ENCODE measurements at places on chromosomes 12 and 14.

DNA sequence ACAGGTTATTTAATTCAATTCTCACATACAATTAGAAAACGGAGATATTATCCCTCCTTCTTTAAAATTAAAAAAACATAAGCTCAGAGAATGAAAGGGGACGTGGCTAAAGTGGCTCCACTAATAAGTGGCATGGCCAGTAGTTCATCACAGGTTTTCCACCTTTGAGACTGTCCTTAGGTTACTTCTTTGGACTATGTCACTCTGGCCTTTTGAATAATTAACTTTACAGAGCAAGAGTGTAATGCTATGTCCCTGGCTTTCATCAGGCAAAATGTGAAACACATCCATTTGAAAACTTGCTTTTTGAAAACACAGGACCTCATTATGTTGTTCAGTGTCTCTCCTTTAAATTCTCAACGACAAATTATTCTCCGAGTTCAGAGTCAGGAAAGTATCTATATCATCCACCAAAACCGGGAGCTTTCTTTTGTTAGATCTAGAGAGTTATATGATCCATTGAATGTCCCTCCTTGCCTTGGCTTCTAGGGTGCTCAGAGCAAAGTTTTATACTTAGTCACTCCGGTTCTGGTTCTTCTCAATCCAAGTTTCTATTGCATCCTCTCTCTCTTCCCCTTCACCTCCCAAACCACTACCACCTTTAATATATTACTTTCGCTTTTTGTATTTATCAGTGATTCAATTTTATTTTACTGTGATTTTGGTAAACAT is 43.0 kb upstream of the BTG1 start:
- DNase-seq = no peak

- no peak for DNase-seq
These were observed 82.0 kb upstream of the SFSWAP start for GRCh38 chr12:131628766-131629448.

DNA sequence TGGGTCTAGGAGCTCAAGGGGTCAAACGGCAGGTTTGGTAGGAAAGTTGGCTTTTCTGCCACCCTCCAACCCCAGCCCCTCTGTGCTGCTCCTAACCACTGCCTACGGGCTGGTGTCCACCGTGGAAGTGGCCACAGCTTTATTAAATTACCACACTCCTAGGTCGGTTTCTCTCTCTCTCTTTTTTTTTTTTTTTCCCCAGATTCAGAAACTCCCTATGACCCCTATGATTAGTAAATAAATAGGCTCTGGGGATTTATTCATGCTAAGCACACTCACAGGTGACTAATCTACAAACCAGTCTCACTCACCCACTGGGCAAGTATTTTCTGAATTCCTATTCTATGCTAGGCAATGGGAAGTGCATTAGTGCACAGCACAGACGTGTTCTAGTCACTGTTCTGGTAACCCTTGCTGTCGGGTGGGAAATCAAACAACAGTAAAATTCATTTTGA is 8.7 kb upstream of the DDX47 start:
- DNase-seq = peak; percentile 80

- DNase-seq = no peak
These were observed 46.6 kb upstream of the LRIG3 start for GRCh38 chr12:58966939-58967338.

GRCh38 chr12:91432089-91432488 is 249.5 kb upstream of the DCN start:
- no peak for DNase-seq

DNA sequence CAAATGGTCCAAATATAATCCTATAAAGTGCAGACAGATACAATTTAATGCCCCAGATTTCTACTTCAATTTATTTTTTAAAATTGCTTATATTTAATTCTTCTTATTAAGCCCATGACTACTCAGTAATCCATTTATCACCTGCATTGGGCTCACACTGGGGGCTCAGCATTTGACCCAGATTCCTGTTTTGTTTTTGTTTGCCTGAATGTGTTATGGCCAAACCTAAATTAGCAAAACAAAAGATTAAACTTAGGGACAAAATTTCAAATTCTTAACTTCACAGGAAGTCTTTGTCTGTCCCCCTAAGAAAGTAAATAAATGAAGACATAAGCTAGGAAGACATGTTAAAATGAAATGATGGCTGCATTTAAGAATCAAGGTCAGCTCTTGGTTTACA is 322.3 kb downstream of the RMST start:
- no peak for DNase-seq

DNA sequence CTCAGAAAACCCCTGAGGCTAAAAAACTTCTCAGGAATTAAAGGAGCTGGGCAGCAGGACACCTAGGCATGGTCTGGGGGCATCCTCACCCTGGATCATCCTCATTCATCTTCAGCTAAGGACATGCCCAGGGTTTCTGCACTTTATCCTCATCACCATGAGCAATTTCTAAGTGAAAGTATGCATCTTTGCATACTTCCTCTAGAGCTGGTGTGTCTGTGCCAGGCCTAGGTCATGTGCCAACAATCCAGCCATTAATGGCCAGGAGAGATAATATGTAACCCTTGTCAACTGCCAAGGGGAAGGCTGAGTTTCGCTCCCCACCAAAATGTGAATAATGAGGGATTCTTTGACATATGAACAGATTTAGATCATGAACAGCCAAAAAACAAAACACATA is 160.5 kb downstream of the KITLG start:
- no peak for DNase-seq

- DNase-seq = no peak
These were observed 4.8 kb upstream of the ITPK1 start for GRCh38 chr14:93120517-93120916.

- DNase-seq = no peak
These were observed 67.1 kb upstream of the SLC38A4 start for GRCh38 chr12:46892887-46893286.

- no peak for DNase-seq
These were observed 179.9 kb upstream of the PRICKLE1 start for GRCh38 chr12:42769455-42769854.

- DNase-seq = no peak
These were observed 56.3 kb downstream of the KCNH5 start for GRCh38 chr14:62988967-62989366.

DNA sequence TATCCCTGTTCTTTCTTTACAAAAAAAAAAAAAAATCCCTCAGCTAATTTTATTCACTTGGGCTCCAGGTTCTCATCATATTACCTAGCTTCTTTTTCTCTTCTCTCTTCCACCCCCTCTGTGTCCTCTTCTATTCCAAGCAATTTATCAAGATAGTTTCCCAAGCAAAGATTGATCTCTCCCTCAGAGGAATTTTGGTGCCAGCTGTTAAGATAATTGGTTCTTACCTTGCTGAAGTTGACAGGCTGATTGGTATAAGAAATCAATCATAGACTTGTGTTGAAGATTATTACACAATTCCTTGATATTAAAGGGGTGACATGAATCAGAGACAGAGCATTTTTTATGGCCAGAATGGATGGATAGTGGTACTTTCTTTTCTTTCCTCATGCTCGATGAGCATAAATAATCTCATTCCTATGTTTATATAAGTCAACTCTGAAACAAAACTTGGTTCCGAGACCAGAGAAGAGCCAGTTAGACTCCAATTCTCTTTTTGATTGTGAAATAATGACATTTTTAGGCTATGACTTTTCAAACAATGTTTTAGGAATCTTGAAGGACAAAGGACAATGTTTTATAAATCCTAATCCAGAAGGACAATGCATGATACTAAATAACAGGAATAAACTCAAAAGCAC is 264.1 kb upstream of the PRKD1 start:
- no peak for DNase-seq

DNA sequence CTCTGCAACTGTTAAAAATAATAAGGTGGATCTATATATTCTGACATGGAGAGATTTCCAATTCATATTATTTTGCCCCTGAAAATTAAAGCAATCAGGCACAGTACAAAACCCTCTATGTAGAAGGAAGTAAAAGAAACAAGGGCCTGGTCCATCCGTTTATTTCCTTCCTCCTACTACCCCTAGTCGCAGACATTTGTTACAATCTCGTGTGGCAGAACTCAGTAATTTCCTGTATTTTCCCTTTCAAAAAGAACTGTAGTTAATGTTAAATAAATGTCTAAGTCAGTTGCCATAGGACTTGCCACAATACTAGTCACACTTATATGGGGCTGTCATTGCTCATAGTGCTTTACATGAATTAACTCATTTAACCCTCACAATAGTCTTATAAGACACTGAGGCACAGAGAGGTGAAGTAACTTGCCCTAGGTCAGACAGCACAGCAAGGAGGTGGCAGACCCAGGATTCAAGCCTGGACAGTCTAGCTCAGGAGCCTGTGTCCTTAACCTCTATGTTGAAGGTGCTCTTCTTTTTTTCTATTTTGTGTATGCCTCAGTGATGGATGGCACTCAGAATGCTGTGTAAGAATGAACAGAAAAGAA is 24.2 kb downstream of the NINJ2 start:
- no peak for DNase-seq

DNA sequence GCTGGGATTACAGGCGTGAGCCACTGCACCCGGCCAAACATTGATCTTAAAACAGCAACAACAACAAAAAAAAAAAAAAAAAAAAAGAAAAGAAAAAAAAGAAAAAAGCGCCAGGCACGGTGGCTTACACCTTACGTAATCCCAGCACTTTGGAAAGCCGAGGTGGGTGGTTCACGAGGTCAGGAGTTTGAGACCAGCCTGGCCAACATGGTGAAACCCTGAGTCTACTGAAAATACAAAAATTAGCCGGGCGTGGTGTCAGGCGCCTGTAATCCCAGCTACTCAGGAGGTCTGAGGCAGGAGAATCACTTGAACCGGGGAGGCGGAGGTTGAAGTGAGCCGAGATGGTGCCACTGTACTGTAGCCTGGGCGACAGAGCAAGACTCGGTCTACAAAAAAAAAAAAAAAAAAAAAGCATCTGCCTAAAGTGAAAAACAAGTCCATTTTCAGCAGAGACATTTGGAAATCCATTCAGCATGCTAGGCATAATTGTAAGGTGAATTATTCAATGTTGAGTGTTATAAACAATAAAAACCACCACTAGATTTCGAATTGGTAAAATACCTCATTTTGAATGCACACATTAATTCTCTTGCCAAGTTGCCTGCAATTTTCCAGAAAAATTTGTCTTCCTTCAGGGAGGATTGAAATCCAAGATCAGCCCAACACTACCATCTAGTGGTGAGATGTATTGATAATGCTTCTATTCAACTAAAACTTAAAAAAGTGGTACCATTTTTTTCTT is 8.0 kb upstream of the CERS5 start:
- DNase-seq = peak; percentile 54

- DNase-seq = no peak
These were observed 16.5 kb downstream of the KRT85 start for GRCh38 chr12:52350786-52351185.

GRCh38 chr14:54440476-54440872 is 700 bp downstream of the CNIH1 start:
- no peak for DNase-seq

GRCh38 chr14:104081951-104082464 is 3.5 kb upstream of the ASPG start:
- DNase-seq = no peak

DNA sequence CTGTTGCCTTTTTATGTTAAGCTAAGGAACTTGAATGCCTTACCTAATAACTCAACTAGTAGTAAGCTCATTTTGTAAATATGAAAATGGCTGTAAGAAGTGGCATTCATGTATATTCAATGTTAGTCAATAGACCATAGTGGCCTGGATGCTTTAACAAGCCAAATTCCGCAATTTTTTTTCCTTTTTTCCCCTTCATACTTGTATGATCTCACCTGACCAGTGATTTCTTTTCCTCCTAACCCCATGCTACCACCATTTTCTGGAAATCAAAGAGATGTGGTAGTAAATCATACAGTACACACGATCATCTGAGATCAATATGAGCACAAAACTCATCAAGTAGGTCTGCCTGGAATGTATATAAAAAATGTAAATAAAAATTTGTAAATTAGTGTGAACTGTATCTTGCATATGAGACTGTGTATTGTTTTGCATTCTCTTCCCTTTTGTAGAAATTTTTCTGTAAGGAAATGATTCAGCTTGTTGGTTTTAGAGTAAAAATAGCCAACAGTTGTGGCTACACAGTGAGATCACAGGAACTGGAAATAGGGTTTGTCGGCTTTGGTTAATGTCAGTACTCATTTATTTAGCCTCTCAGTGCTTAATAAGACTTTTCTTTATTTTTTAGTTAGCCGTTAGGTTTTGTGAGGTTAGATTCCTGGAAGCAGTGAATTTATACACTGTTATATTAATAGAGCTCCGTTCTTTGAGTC is 62.5 kb downstream of the ETNK1 start:
- DNase-seq = peak; percentile 38

- DNase-seq = no peak
These were observed 685 bp downstream of the GRIN2B start for GRCh38 chr12:13980538-13981295.

DNA sequence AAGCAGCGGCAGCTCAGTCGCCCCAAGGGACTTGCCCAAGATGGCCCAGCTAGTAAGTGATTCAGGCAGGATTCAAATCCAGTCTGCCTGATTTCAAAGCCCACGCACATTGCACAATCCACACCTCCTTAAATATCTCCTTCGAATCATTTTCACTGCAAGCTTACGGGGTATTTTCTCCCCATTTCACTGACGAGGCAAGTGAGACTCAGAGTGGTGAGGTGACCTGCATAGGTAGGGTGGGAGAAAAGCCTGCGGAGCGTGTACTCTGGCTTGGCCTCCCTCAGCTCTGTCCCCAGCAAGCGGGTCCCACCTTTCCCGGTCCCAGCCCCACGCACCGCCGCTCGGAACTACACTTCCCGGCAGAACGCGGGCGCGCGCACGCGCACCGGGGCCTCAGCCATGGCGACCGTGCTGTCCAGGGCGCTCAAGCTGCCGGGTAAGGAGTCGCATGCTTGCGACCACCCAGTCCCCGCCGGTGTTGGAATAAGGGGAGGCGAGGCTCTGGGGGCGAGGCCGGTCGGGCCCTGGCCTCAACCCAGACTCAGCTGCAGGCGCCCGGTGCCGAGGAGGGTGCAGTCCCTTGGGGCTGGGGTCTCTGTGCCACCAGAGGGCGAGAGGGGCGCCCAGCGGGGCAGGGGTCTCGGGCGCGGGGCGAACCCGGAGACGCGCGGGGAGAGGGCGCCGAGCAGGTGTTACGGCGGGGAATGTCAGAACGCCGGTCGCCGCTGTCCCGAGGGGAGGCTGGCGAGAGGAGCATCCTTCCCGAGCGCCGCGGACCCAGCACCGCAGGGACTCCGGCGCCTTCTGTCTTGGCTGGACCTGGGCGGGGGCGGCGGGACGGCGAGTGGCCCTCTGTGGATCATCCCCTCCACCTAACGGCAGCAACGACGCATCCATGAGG is at the start of gene FAM234B:
Gene FAM234B (plus strand): TSS at position 380 of the 904 bp plus-strand sequence. CDS start 23 bp downstream, at position 403.
- peak; percentile 4 for DNase-seq

DNA sequence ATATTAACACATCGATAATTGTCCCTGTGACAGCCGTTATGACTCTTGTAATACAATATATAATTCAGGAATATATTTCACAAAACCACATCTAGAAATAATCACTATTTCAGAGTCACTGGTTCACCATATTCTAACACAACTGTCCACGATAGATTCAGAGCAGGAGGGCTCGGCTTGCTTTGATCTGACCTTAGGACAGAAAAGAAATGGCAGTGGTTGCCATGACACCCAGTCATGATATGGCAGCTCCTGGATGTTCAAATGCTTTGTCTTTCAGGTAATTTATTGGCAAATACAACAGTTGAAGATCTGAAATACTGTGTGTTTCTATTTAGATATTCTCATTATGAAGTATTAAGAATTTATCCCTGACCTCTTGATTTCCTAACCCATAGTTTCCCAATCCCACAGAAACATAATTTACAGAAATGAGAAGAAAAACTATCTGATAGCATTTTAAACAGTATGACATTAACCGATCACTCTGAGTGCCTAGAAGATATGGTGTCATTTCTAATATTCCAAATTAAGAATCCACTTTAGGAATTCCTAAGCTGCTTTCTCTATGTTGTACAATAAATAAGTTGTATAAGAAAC is 116.4 kb downstream of the EPS8 start:
- DNase-seq = no peak

- DNase-seq = no peak
These were observed 34.4 kb upstream of the GALNT9 start for GRCh38 chr12:132363661-132364347.
